NCI-H510A treated with DMSO at 0.1 percent for 48 hours (cell line): ENCODE measurements at places on chromosomes 5 and 9.
A peak's percentile ranks its signal among the peaks of the same experiment; 100 is the strongest.

GRCh38 chr9:73172901-73173215, 21.2 kb downstream of the ANXA1 start:
- DNase-seq = no peak

DNA sequence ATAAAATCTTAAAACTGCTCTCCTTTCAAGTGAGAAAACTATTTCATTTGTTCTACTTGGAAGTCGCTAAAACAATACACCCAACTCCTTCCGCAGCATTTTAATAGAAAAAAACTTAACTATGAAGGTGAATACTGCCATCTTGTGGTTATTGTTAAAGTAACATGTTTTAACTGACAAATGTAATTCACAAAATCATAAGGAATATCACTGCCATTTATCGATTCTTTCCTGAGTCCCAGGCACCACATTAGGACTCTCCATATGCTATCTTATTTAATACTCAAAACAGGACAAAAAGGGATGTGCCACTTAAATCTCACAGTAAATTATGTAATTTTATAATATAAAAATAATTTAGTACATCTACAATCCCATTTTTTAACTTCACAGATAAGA, 130.5 kb upstream of the ITGA1 start:
- peak; percentile 62 for DNase-seq

DNA sequence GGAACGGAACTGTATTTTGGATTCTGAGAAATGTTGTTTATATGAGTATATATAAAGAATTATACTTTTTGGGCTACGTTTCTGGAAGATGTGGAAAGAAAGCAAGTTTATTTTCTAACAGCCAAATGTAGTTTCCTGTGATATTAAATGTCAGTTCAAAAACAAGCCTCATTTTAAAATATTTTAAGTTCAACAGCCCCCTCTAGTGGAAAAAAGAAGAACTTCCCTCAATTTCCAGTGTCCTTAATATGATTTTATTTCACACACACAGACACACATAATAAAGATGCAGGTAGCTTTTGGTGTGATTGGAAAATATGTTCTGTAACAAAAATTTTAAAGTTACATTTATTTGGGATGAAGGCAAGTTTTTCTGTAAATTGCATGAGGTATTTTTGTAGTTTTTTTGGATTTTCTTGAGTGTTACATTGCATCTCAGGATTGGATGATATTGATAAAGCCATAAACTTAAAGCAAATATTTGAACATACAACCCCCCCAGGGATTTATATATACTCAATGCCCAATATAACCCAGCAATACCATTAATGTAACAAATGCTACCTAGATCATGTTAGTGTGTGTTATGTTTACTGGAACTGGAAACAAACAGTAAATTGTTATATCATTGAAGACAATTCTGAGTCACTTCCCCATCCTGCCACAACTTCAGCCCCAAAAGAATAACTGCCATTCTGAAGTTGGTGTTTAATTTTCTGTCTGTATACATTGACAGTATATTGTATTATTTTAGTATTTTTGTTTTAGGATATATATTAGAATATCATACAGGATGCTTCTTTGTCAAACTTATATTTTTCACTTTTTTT, 54.0 kb downstream of the CCDC171 start:
- peak; percentile 27 for DNase-seq

DNA sequence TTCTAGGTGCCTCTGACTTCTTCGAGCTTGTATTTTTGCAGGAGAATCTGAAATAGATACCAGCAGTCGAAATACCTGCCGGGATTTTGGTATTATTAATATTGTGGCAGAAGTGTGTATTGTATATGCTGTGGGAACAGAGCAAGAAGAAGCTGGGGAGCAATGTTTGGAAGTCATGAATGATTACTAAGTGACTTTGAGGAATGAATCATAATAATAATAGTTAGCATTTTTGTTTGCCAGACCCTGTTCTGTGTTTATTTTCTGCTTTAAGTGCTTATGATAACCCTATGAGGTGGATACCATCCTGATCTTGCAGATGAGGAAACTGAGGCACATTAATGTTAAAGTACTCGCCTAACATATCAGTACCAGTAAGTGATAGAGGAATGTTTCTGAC, 32.4 kb downstream of the RAB24 start:
- no peak for DNase-seq

- no peak for DNase-seq
Measured at GRCh38 chr9:110543631-110544051, 35.9 kb downstream of the SVEP1 start.
